CD8-positive, alpha-beta memory T cell (primary cell): ENCODE measurements at places on chromosomes 1 and 21. TPM values are rescaled to one million over a fixed set of nuclear protein-coding genes. Genes with fewer than 3 reads are reported as not detected.

DNA sequence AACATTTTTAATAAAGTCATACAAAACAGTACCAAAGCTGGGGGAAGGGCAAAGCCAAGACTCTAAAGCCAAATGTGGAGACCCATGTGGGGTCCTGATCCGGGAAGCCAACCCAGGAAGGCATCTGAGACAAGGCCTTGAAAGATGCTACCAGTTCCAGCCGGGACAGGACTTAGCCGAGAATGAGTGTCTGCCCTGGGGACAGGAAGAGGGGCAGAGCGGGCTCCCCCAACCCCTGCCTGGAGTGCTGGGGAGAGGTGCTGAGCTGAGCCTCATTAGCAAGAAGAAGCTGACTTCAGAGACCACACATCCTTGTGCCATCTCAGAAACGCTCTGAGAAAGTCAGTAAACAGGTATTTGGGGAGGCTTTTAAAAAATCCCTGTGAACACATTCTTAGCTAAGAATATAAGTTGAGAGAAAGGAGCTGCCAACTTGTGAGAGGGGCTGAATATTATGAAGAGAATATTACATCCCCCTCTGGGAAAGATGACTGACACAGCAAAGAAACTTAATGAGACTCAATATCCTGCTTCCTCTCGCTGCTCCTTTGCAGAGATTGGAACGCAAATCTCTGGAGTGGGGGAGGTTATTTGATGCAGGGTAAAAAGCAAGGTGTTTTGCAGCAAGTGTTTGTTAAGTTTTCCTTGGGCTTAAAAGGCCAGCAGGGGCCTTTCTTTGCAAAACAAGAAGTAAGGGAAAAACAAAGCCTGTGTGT lies 103.3 kb upstream of the KCND3 start:
- no peaks in the 10 kb centered on the region for H3K4me1 ChIP-seq
- DNase-seq = no peak

- no peak overlapping the region for H3K4me3 ChIP-seq
- no peak for DNase-seq
- no peaks in the 10 kb centered on the region for H3K36me3 ChIP-seq
- H3K27ac ChIP-seq = no peak overlapping the region
Measured at GRCh38 chr1:208233546-208233945, 10.6 kb downstream of the PLXNA2 start.

- DNase-seq = no peak
- no peaks in the 10 kb centered on the region for H3K27me3 ChIP-seq
- H3K36me3 ChIP-seq = no peaks in the 10 kb centered on the region
- no peak overlapping the region for H3K4me3 ChIP-seq
- H3K4me1 ChIP-seq = no peaks in the 10 kb centered on the region
Measured at GRCh38 chr1:115237023-115237422, 101.0 kb downstream of the NGF start.

DNA sequence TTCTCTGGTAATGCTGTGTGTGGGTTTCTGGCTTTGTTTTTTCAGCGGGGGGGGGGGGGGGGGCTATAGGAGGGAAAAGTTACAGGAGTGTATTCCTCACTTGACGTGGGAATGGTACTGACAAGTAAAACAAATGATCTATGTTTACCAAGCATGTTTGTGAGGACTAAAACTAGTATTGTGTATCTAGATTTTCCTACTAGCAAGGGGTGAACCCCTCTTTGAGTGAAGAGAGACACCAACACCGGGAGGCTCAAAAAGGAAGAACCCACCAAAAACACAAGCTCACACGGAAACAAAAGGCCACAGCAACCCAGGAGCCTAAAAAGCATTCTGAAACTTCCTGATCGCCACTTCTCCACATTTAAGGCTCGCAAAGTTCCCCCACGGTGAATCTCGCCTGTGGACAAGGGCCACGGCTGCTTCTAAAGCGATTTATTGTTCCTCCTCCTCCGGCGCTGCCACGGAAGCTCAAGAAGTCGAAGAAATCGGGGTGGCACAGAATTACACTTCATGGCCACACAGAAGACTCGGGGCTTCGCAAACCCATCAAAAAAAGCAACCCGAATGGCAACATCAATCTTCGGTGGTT lies 703 bp downstream of the PUM1 start:
- no peaks in the 10 kb centered on the region for H3K27me3 ChIP-seq
- H3K4me1 ChIP-seq = peaks cover 36% of the 10 kb centered on the region
- no peaks in the 10 kb centered on the region for H3K36me3 ChIP-seq
- H3K4me3 ChIP-seq = peak overlapping the region; percentile 65

RNF207 gene
- polyA plus RNA-seq = 0.22 TPM

- DNase-seq = no peak
- H3K4me1 ChIP-seq = peaks cover 25% of the 10 kb centered on the region
- H3K27me3 ChIP-seq = no peaks in the 10 kb centered on the region
- H3K36me3 ChIP-seq = no peaks in the 10 kb centered on the region
Measured at GRCh38 chr1:52919051-52919722, 2.4 kb downstream of the ECHDC2 start.

GRCh38 chr1:1073743-1074587 lies at the start of gene RNF223:
RNF223 (minus strand) TSS chr1:1074306; CDS start chr1:1072566, 1,740 bp downstream.
- no peaks in the 10 kb centered on the region for H3K36me3 ChIP-seq
- H3K27me3 ChIP-seq = peaks cover 6% of the 10 kb centered on the region
- DNase-seq = no peak
- H3K4me1 ChIP-seq = no peaks in the 10 kb centered on the region

DNA sequence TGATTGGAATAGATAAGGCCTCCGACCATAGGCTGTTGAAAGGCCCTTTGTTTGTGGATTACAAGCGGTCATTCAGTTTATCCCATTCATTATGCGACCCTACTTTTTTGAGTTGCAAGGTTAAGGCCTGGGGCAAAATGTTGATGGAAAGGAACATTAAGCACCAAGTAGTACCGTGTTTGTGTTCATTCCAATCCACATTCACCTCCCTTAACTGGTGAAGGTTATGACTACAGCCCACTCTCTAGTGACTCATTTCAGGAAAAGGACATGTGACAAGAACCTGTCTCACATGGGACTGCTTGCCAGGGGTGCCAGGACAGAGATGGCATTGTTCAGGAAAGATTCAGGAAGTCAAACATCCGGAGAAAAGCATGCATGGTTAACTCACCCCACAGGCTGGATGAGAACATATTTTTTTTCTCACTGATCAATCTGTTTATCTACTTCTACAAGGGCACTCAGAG lies 81.6 kb downstream of the CD58 start:
- no peak overlapping the region for H3K27ac ChIP-seq
- DNase-seq = no peak
- H3K36me3 ChIP-seq = no peaks in the 10 kb centered on the region
- no peaks in the 10 kb centered on the region for H3K4me1 ChIP-seq
- no peak overlapping the region for H3K4me3 ChIP-seq
- H3K27me3 ChIP-seq = no peaks in the 10 kb centered on the region

RGS7 gene
- polyA plus RNA-seq = not detected

DNA sequence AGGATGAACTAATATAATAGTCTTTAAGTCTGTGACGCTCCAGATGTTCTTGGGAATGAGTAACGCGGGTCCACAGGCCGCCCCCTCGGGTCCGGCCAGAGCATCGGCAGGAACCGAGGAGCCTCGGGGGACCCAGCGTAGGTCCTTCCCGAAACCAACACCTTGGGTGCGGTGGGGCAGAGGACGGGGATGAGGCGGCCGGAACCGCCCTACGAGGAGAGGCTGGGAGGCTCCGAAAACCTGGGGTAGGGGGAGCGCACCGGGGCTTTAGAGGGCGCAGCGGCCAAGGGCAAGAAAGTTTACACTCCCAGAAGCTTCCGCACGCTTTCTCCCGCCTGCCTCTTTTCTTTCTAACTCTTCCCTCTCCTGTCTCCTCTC lies 7.1 kb downstream of the DMRTA2 start:
- H3K27ac ChIP-seq = no peak overlapping the region
- H3K27me3 ChIP-seq = peaks cover 8% of the 10 kb centered on the region
- H3K36me3 ChIP-seq = no peaks in the 10 kb centered on the region
- no peak for DNase-seq
- no peaks in the 10 kb centered on the region for H3K4me1 ChIP-seq

DNA sequence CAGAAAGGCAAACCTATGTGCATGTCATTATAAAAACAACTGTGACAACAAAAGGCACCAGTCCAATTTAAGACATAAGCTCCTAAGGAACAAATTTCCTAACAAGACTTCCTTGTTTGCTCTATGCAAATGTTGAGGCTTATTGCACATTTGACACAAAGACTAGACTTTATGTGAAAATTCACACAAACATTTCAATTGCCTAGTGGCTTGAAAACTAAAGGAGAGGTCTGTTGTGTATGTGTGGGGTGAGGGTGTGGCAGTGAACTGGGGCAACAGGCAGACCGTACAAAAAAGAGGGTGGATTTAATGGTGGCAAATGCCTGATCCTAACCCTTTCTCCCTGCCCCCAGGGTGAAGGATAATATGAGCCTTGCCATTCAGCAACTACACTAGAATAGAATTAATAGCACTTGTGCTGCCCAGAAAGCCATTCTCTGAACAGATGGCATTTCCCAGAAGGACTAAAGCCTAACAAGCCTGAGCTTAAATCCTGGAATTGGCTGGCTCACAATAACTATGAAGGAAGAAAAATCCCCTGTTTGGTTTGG lies 73.9 kb downstream of the GLUL start:
- no peak overlapping the region for H3K4me3 ChIP-seq
- no peaks in the 10 kb centered on the region for H3K4me1 ChIP-seq
- no peaks in the 10 kb centered on the region for H3K36me3 ChIP-seq
- no peaks in the 10 kb centered on the region for H3K27me3 ChIP-seq
- H3K27ac ChIP-seq = no peak overlapping the region

GRCh38 chr21:33760641-33761440 lies 118.5 kb downstream of the ITSN1 start:
- H3K27ac ChIP-seq = no peak overlapping the region
- no peaks in the 10 kb centered on the region for H3K4me1 ChIP-seq
- H3K4me3 ChIP-seq = no peak overlapping the region
- no peaks in the 10 kb centered on the region for H3K36me3 ChIP-seq
- DNase-seq = no peak

PTCH2 gene
- polyA plus RNA-seq = not detected

- no peak overlapping the region for H3K27ac ChIP-seq
- DNase-seq = no peak
- no peak overlapping the region for H3K4me3 ChIP-seq
- peaks cover 4% of the 10 kb centered on the region for H3K4me1 ChIP-seq
Measured at GRCh38 chr1:119316870-119317416, 51.6 kb upstream of the HAO2 start.

DNA sequence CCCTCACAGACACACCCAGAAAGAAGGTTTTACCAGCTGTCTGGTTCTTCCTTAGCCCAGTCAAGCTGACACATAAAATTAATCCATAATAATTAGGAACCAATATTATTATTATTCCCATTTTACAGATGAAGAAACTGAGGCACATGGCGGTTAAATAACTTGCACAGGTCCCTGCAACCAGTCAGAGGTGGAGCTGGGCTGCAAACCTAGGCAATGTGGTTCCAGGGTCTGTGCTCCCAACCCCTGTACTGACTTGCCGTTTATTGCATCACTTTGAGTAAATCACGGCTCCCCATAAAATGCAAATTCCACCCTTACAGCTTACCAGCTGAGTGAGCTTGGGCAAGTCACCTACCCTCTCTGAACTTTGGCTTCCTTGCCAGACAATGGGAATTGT lies 179.2 kb upstream of the POU3F1 start:
- H3K36me3 ChIP-seq = no peaks in the 10 kb centered on the region
- no peak overlapping the region for H3K27ac ChIP-seq
- no peaks in the 10 kb centered on the region for H3K27me3 ChIP-seq
- H3K4me1 ChIP-seq = no peaks in the 10 kb centered on the region
- DNase-seq = no peak

TNFRSF8 gene
- polyA plus RNA-seq = not detected

S100A12 gene
- polyA plus RNA-seq = not detected

- DNase-seq = no peak
- H3K36me3 ChIP-seq = no peaks in the 10 kb centered on the region
- no peaks in the 10 kb centered on the region for H3K4me1 ChIP-seq
- H3K27ac ChIP-seq = no peak overlapping the region
Measured at GRCh38 chr1:48563021-48563420, 91.0 kb upstream of the SPATA6 start.

- H3K4me3 ChIP-seq = no peak overlapping the region
- no peaks in the 10 kb centered on the region for H3K36me3 ChIP-seq
- DNase-seq = no peak
- H3K27ac ChIP-seq = no peak overlapping the region
Measured at GRCh38 chr1:179441501-179441900, 75.7 kb downstream of the AXDND1 start.

DNA sequence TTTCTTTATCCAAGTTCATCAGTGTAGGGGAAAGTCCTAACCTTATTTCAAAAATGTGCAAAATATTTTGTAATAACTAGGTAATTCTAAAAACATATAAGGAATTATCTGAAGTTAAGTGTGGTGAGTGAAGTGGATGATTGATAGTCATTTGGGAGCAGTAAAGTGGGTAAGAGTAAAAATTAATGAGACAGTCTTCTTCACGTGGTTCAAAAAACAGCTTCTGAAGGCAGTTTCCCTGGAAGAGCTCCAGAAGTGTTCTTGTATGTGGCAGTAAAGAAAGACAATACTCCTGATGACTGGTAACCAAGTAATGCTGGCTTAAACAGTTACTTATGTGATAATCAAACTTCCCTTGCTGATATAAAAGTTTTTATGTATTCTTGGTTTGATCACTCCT lies 50.3 kb downstream of the LEPR start:
- no peaks in the 10 kb centered on the region for H3K27me3 ChIP-seq

C1orf167 gene
- polyA plus RNA-seq = 0.81 TPM

- H3K27ac ChIP-seq = peak overlapping the region; percentile 85
- peak; percentile 66 for DNase-seq
- peaks cover 27% of the 10 kb centered on the region for H3K36me3 ChIP-seq
Measured at GRCh38 chr1:228101994-228102790, 933 bp downstream of the C1orf35 start.

LRRC3 gene
- polyA plus RNA-seq = 0.17 TPM

GRCh38 chr1:203172184-203173010 lies 3.2 kb downstream of the MYBPH start:
- H3K27me3 ChIP-seq = no peaks in the 10 kb centered on the region
- no peaks in the 10 kb centered on the region for H3K36me3 ChIP-seq
- DNase-seq = no peak
- H3K4me3 ChIP-seq = no peak overlapping the region
- no peak overlapping the region for H3K27ac ChIP-seq

DNA sequence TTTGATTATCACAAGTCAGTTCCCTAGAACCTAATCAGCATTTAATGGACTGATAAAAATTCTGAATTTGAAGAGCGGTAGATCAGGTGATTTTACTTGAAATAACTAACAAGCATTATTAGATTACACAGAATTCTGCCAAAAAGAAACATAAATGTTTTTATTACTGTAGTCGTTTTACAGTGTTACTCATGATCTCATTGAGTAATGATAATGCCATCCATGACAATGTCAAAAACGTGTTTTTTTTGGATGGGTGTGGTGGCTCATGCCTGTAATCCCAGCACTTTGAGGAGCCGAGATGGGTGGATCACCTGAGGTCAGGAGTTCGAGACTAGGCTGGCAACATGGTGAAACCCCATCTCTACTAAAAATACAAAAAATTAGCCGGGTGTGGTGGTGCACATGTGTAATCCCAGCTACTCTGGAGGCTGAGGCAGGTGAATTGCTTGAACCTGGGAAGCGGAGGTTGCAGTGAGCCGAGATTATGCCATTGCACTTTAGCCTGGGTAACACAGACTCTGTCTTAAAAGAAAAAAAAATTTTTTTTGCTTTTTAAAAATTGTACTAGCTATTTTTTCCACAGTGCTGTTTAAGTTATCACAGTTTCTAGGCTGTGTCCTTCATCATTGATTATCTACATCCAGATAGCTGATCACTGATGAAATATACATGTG lies 56.6 kb downstream of the LAMC1 start:
- no peaks in the 10 kb centered on the region for H3K27me3 ChIP-seq
- no peak for DNase-seq
- no peak overlapping the region for H3K27ac ChIP-seq
- no peak overlapping the region for H3K4me3 ChIP-seq
